ENCODE measurements at places on chromosomes 3 and 15.

- no peak for DNase-seq
These were observed 41.1 kb downstream of the SLCO3A1 start for GRCh38 chr15:91894606-91895005.

DNA sequence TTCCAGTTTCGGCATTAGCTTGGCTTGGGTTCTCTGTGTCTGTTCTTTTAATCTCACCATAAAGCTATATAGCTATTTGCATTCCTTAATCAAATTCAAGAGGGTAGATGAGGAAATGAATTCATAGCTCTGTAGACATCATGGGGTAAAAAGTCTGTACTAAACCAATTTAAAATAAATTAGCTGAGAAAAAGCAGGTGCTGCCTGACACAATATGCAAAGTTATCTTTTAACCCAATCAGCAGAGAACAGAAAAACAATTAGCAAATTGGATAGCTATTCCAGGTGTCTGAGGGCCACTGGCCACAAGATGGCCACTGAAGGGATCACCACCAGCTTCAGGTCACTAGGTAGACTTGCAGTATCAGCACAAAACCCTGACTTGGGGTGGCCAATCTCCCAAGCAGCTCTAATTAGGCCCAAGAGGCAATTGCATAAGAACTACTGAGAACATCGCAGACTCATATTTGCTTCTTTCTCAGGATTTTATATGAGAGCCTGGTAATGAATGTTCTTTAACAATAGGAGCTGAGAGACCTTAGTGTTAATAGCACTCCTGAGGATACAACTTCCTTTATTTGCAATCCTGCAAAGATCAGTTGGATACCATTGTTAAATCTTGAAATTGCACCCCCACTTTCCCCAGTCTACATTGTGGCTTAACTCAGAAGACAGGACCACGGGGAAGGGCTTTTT lies 494.3 kb downstream of the PDCD6IP start:
- no peak for DNase-seq

DNA sequence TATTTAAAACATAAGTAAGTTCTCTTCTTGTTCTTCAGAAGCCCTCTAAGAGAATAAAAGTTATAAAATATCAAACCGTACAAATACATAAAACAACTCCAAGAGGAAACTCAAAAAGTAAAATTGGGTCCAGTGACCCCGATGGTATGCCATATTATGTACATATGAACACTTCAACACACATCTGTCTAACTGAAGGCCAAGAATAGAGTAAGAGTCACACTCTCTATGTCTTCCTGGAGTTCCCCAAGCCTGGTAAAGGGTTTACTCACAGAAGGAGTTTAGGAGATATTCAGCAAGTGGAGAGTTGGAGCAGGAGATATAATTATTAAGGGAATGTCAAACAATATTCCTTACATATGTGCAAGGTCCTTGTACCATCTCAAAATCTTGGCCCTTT lies 101.3 kb upstream of the EIF1B start:
- DNase-seq, result no peak

GRCh38 chr3:66076861-66077470 lies 38.2 kb upstream of the MAGI1 start:
- no peak for DNase-seq

- DNase-seq, result no peak
These were observed 180.2 kb downstream of the SLCO3A1 start for GRCh38 chr15:92033723-92034122.

DNA sequence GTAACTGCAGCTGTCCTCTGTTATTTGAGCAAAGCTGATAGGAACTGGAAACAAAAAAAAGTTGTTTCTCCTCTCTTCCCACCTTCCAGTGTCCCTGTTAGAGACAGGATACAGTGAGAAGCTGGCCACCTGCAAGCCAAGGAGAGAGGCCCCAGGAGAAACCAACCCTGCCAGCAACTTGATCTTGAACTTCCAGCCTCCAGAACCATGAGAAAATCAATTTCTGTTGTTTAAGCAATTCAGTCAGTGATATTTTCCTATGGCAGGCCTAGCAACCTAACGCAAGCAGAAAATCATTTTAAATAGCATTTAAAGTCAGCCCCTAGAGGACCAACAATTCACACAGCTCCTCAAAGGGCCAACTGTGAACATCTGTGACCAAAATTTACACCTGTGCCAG lies 291.3 kb downstream of the OXSM start:
- DNase-seq, result no peak

- no peak for DNase-seq
These were observed 212.8 kb upstream of the EIF1B start for GRCh38 chr3:40096661-40097111.

DNA sequence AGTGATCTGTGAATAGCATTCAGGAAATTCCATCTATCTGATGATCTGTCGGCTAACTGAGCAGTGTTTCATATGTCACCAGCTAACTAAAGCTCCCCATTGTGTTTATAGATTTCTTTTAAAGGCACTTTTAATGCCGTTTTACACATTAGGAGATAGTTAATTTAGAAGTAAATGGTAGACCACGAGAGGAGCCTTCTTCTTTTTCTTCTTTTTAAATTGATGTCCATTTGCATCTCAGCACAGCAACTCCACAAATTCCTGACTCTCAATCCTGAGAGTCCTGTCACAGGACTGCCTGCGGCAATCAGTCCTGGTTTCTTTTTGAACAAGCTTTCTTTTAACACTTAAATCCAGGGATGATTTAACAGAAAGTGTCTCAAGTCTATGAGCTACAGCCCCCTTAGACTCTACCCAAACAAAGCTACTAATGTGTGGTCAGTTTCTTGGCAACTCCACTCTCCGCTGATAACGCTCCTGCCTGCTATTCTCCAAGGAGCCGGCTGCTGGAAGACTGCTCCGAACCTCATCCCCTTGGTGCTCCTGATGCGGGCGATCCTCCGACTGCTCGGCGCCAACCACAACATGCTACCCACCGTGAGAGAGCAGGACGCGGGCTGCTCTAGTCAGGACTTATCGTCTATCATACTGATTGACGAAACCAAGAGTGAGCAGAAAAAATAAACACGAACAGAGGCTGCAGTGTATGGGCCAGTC lies 421.4 kb downstream of the MECOM start:
- no peak for DNase-seq

DNA sequence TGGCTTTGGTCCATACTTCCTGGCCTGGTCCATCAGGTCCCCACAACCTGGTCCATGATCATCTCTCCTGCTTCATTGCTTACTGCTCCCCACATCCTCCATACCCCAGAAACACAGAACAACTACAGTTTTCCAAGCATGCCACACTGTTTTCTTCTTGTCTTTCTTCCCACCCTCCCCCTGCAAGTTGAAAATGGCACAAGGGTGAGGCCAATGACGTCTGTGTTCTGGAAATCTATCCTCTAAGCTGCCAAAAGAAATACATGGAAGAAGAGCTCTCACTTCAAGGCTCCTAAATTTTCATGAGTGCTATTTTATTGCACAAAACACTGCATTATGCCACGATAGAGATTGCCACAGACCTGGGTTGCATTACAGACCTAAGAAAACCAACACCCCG lies 404.4 kb downstream of the VPS13C start:
- DNase-seq, result no peak

GRCh38 chr15:28086175-28086703 lies 12.9 kb downstream of the OCA2 start:
- DNase-seq, result peak; percentile 50

GRCh38 chr3:10771486-10772270 lies 44.4 kb upstream of the SLC6A11 start:
- DNase-seq, result no peak

DNA sequence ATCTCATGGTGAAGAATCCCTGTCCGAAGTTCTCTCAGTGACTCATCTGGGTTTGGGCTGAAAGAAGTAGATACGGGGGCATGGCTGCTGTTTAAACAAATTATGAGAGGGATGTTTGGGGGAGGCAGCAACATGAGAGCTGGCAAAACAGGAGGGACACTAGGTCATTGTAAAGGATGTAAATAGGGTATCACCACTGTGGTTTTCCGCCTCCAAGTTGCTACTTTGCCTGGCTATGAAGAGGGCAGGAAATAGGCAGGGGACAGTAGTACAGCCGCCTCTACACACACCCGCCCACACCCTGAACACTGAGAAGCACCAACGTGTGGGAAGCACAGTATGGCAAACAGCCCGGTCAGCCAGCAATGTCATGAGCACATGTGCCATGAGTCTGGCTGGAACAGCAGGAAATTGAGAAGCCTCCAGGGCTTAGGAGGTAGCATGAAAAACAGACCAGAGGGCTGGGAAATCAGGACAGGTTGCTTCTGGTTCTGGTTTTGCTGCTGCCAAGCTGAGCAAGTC lies 17.1 kb downstream of the HEXA start:
- DNase-seq, result no peak

- no peak for DNase-seq
These were observed 155.5 kb downstream of the GOLIM4 start for GRCh38 chr3:167940241-167940640.

DNA sequence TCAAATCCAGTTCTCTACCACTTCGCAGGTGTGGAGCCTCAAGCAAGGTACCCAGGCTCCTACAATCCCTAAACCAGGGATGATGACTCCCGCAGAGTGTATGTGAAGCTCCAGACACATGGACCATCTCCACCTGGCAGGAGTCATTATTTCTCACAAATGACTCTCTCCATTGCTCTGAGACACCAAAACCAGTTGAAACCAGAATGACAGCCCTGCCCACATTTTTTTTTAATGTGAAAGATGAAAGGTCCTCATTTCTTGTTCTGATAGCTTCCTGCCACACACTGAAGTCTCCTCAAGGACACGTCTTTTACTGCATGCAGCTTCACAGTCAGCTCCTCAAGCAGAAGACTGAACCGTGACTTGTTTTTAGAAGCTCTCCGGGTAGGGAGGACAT lies 61.4 kb upstream of the ZBTB38 start:
- DNase-seq, result no peak

DNA sequence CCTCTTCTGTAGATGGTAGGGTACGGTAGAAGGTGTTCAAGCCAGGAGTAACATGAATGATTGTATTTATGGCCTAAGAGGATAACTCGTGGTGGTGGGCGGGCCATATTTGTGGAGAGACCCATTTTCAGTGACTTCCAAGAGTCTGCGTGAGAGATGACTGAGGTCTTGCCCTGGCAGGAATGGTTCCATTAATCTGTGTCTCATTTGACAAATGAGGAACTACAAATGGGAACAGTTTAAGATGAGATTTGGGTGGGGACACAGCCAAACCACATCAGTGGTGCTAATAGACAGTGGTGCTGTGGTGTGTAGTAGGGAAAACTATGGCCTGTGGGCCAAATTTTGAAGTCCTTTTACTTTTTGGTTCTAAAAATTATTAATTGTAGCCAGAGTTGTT lies 47.1 kb downstream of the FLNB start:
- DNase-seq, result no peak

- DNase-seq, result peak; percentile 72
These were observed 39.6 kb downstream of the TGM4 start for GRCh38 chr3:44913868-44914468.

DNA sequence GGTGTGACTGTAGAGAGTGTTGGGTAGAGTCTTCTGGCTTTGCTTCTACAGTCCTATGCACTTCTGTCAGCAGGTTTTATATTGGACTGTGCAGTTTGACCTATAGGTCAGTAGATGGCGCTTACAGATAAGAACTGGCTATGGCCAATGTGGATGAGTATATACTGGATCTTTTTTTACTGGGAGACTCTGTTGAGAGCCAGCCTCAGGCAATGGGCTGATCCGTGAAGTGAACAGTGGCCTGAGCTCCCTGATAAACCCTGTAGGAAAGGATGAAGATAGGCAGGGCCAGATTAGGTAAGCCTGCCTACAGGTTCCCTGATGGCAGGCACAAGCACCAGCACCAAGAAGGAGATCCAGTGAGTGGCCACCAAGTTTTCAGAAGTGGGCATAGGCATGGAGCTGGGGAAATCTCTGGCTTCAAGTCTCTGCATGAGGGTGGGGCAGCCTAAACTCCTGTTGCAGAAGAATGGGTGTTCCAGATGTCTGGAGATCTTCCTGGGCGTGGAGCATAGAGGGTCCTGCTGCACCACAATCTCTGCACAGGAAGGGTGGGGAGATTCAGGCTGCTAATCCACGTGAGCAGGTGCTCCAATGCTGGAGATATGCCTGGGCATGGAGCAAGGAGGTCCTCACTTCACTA lies 326.0 kb upstream of the SGO1 start:
- DNase-seq, result no peak

DNA sequence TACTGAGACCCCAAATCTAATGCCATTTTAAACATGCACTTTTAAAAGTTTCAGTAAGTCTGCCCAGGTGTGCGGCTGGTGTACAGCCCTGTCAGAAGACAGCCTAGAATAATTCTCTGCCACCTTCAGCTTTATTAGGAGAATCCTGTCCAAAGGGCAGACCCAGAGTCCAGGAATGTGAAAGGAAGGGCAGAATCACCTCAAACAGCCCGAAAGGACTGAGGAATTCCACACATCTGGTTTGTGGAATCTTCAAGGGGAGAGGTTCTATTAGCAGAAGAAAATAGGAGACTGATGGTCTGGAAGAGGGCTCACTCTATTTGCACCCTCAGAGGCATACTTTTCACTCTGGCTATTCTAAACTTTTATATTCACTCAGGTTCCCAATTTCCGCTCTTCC lies 46.6 kb downstream of the TYRO3 start:
- DNase-seq, result no peak

DNA sequence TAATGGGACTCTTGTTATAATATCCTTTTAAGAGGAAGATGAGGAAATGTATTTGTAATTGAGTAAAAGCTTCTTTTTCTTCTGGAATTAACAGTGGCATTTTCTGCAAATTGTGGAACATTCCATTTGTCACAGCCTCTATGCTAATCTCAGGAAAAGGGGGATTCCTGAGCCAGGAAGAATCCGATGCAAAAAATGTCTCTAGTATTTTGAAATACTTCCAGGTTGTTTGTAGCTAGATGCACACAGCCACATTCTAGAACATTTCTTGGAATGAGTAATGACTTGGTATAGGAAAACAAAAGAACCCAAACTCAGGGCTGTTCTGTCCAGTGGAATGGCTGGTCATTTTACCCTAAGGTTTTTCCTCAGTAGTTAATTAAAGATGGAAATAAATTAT lies 98.5 kb upstream of the SLC2A2 start:
- DNase-seq, result no peak

DNA sequence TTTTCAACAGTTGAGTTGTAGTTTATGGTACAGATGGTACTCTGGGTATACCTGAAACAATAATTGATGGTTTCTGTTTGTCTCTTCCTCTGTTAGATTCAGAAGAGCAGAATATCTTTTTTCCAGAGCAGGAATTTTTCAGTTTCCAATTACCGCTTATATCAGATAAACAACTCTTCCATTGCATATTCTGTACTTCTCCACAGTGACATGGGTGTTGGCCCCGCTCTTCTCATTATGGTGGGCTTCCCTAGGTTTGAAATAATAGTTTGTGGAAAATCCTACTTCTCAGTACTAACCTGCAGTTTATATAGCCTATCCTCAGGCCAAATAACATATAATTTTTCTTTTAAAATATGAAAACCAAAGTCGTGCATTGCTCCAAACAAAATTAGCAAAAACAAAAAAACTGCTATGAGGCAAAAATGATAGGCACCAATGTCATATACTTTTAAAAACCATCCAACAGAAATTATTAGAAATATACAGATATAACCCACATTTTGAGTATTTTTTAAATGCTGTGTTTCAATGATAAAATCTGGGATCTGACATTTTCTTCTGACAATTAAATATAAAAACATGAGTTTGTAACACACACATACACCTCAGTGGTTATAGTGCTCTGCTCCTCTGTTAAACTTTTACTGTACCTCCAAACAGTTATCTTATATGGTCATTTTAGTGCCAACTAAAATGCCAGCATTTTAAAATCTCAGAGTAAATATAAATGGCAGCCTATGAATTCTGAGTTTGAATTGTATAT lies 56.8 kb downstream of the CMSS1 start:
- no peak for DNase-seq

- no peak for DNase-seq
These were observed 94.1 kb downstream of the PEX5L start for GRCh38 chr3:179942553-179943075.
